ENCODE measurements at places on chromosomes 11 and 22.

- H3K36me3 ChIP-seq, result no peaks in the 10 kb centered on the region
- H3K4me1 ChIP-seq, result no peaks in the 10 kb centered on the region
- DNase-seq, result no peak
- H3K27me3 ChIP-seq, result no peaks in the 10 kb centered on the region
These were observed 91.5 kb upstream of the SESN3 start for GRCh38 chr11:95322539-95322938.

- H3K36me3 ChIP-seq, result no peaks in the 10 kb centered on the region
- H3K4me3 ChIP-seq, result no peak overlapping the region
- no peaks in the 10 kb centered on the region for H3K27me3 ChIP-seq
- H3K4me1 ChIP-seq, result no peaks in the 10 kb centered on the region
- H3K27ac ChIP-seq, result no peak overlapping the region
These were observed 380.6 kb downstream of the CTTN start for GRCh38 chr11:70778883-70779282.

DNA sequence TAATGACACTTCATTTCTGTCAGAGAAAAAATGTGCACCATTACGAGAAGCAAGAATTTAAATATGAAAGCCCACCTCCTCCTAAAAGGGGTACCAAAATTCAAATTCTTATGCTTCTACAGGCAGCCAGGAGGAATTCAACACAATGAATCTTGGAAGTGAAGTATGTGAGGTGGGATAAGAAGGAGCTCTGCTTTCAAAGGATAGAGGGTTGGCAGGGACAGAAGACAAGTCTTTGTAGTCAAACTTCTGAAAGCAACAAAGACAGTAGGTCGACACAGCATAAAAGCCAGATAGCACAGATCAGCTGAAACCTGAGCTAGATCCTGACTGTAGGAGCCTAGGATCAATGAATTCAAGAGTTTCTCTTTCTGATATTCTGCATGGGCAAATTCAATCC lies 17.4 kb downstream of the NARS2 start:
- DNase-seq, result no peak
- no peak overlapping the region for H3K4me3 ChIP-seq
- no peaks in the 10 kb centered on the region for H3K27me3 ChIP-seq
- H3K4me1 ChIP-seq, result peaks cover 31% of the 10 kb centered on the region
- H3K36me3 ChIP-seq, result no peaks in the 10 kb centered on the region

DNA sequence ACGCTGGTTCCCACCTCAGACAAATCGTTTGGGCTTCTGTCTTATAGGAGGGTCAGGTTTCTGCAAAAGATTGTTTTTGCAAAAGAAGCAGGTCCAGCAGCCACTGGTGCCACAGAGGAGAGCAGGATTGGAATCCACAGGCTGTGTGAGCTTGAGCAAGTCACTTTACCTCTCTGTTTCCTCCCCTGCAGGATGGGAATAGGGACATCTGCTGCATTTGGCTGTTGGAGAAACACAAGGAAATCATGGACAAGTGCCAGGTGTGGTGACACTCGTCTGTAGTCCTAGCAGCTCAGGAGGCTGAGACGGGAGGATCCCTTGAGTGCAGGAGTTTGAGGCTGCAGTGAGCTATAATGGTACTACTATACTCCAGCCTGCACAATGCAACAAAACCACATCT lies 422.6 kb downstream of the MN1 start:
- H3K27ac ChIP-seq, result no peak overlapping the region
- no peaks in the 10 kb centered on the region for H3K4me1 ChIP-seq
- no peak for DNase-seq
- H3K27me3 ChIP-seq, result no peaks in the 10 kb centered on the region
- no peaks in the 10 kb centered on the region for H3K36me3 ChIP-seq

DNA sequence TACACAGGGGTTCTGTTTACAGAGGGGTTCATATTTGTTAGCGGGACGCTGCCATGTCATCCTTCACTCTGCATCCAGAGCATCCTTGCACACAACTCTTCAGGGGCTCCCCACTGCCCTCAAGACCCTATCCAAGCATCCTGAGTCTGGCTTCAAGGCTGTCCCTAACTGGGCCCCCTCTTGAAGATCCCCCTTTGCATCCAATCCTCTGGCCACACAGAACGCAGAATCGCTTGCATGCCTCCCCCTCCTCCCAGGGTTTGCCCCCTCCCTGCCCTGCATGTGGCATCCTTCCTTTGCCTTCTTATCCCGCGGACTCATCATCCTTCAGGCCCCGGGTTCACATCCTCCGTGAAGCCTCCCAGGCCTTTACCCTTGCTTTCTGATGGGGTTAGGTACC lies 18.6 kb downstream of the C1QTNF6 start:
- no peak overlapping the region for H3K27ac ChIP-seq
- no peaks in the 10 kb centered on the region for H3K27me3 ChIP-seq
- H3K4me1 ChIP-seq, result peaks cover 15% of the 10 kb centered on the region
- peak; percentile 11 for DNase-seq
- no peak overlapping the region for H3K4me3 ChIP-seq
- no peaks in the 10 kb centered on the region for H3K36me3 ChIP-seq

DNA sequence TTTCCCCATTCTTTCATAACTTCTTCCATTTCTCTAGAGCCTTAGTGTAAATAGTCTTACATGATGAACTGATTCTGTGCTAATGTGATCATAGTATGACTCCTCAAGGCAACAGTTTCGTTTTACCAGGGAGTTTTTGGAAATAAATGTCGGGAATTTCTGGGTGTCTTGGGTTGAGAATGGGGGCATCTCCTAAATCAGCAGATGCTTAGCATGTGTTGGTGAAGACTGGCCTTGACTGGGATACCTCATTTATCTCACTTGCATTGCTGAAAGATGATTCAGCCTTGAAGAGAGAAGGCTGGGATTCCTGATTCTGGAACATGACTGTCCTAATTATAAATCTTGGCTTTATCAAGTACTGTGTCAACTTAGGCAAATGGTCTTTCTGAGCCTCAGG lies 115.7 kb upstream of the C11orf87 start:
- H3K27ac ChIP-seq, result no peak overlapping the region
- no peaks in the 10 kb centered on the region for H3K36me3 ChIP-seq
- H3K4me3 ChIP-seq, result no peak overlapping the region
- no peak for DNase-seq

DNA sequence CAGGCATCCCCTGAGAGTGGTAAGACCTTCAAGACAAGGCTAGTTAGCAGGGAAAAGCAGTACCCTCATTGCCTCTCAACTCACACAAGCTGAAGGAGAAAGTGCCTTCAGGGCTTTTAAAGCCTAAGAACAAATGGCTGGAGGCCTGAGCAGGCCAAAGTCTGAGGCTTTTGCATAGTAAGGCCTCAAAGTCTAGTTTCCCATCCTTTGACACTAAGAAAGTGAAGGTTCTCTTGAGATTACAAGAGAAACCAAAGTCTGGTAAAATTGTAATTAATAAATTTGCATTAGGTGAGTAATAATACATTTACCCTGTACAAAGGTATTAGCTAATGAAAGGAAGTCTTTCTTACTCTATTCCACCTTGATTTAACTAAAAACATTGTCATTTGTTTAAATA lies 47.0 kb upstream of the CCDC89 start:
- no peak overlapping the region for H3K27ac ChIP-seq
- no peaks in the 10 kb centered on the region for H3K27me3 ChIP-seq
- no peaks in the 10 kb centered on the region for H3K4me1 ChIP-seq
- H3K36me3 ChIP-seq, result no peaks in the 10 kb centered on the region

- no peaks in the 10 kb centered on the region for H3K4me1 ChIP-seq
- no peak overlapping the region for H3K27ac ChIP-seq
- DNase-seq, result no peak
- no peaks in the 10 kb centered on the region for H3K36me3 ChIP-seq
- H3K27me3 ChIP-seq, result no peaks in the 10 kb centered on the region
These were observed 11.9 kb upstream of the PPFIBP2 start for GRCh38 chr11:7501894-7502293.

GRCh38 chr11:114191893-114192292 lies 104.3 kb upstream of the NNMT start:
- no peaks in the 10 kb centered on the region for H3K27me3 ChIP-seq
- H3K27ac ChIP-seq, result no peak overlapping the region
- no peak for DNase-seq
- no peak overlapping the region for H3K4me3 ChIP-seq
- peaks cover 33% of the 10 kb centered on the region for H3K4me1 ChIP-seq

DNA sequence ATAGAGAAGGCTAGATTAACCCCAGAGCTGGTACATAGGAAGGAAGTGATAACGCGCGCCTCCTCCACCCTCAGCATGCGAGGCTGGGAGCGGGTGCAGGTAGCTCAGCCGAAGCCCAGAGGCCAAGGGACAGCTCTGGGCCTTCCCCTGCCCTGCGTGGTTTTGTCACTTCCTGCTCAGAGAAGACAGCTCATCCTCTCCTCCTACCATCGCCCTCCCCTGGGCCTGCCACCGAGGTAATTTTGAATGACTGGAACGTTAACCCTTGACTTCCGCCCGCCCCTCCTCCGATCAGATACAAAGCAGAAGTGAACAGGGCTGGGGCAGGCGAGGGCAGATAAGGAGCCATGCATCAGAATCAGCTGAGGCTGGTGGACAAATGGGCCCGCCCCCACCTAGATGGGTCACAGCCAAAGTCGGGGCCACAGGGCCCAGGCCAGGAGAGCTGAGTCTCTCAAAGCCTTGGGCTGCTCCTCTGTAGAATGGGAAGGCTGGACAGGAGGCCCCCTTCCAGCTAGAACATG lies 1.6 kb downstream of the RAC2 start:
- no peaks in the 10 kb centered on the region for H3K36me3 ChIP-seq
- no peak for DNase-seq
- H3K27me3 ChIP-seq, result no peaks in the 10 kb centered on the region
- H3K4me3 ChIP-seq, result peak overlapping the region; percentile 55
- H3K4me1 ChIP-seq, result peaks cover 17% of the 10 kb centered on the region

DNA sequence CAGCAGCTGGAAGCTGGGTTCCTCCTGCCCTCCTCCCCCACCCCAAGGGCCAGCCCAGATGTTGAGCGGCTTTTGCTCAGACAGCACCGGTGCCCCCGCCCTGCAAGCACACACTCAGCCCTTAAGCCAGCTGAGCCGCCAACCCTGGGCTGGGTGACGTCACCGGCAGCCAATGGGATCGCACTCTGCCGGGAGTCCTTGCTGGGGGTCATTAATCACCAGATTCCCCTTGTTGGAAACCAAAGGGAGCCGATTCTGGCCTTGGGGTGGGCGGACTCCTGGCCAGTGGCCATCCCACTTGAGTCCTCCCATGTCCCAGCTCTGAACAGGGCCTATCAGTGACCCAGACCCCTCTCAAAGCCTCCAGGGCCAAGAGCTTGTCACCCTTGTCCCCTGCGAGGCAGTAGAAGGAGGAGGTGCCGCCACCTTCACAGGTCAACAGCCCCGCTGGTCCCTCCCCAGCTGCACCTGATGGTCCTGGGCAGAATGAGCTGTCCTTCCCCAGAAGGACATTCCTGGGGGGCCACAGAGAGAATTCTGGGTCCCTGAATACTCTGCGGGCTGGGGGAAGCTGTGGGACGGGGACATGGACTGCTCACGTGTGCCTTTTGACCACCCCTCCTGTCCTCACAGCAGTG lies 7.4 kb downstream of the DUSP8 start:
- no peak overlapping the region for H3K27ac ChIP-seq
- DNase-seq, result no peak
- no peak overlapping the region for H3K4me3 ChIP-seq
- H3K36me3 ChIP-seq, result peaks cover 18% of the 10 kb centered on the region
- no peaks in the 10 kb centered on the region for H3K27me3 ChIP-seq
